Common myeloid progenitor, CD34-positive (primary cell): ENCODE measurements at places on chromosomes 5 and 9.

GRCh38 chr5:115389799-115390382 lies 93.4 kb upstream of the CCDC112 start:
- DNase-seq, result no peak

- no peak for DNase-seq
Measured at GRCh38 chr9:134619983-134620661, 21.5 kb upstream of the COL5A1 start.

GRCh38 chr9:96674906-96675538 lies 19.9 kb upstream of the PRXL2C start:
- DNase-seq, result no peak

GRCh38 chr5:172429201-172429940 lies 25.0 kb downstream of the SH3PXD2B start:
- no peak for DNase-seq

DNA sequence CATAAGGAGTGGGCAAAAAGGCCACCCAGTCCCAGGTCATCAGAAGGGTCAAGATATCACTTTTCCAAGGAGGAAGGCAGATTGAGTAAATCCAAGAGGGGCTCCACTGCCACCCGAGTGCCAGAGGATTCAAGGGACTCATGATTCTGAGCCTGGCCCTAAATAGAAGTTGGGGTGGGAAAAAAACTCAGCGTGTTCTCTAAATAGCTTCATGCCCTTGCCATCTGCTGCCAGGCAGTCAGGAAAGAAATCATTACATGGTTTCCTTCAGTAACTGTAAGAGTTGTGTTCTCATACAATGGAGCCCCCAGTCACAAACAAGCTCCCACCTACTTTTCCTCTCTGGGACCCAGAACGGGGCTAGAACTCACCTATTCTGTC lies 37.2 kb downstream of the SAR1B start:
- DNase-seq, result peak; percentile 21

- no peak for DNase-seq
Measured at GRCh38 chr5:134149571-134150303, 27.0 kb downstream of the SKP1 start.

GRCh38 chr5:77208507-77209163 lies 1.8 kb upstream of the PDE8B start:
- DNase-seq, result no peak

DNA sequence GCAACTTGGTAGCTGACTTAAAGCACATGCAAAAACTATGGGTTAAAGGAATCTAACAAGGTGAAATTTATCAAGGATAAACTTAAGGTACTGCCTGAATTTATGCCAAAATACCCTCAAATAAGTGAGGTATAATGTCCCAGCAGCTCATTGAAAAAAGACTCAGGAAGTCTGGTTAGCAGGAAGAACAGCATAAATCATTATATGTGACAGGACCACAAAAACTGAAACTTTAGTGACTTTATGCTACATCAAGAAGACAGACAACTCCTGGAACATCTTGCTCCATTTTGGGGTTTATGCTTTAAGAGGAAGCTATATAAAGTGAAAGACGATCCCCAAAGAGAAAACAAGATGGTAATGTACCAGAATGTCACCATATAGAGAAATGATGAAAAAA lies 282.4 kb upstream of the ZNF462 start:
- DNase-seq, result peak; percentile 57

DNA sequence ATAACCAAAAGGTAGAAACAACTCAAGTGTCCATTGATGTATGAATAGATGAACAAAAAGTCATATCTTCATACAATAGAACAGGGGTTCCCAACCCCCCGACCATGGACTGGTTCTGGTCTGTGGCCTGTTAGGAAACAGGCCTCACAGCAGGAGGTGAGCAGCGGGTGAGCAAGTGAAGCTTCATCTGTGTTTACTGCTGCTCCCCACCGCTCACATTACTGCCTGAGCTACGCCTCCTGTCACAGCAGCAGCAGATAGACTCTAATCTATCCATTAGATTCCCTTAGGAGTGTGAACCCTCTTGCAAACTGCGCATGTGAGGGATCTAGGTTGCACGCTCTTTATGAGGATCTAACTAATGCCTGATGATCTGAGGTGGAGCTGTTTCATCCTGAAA lies 478.0 kb downstream of the BRINP1 start:
- DNase-seq, result no peak

GRCh38 chr5:94130077-94130476 lies 388.7 kb upstream of the POU5F2 start:
- no peak for DNase-seq

DNA sequence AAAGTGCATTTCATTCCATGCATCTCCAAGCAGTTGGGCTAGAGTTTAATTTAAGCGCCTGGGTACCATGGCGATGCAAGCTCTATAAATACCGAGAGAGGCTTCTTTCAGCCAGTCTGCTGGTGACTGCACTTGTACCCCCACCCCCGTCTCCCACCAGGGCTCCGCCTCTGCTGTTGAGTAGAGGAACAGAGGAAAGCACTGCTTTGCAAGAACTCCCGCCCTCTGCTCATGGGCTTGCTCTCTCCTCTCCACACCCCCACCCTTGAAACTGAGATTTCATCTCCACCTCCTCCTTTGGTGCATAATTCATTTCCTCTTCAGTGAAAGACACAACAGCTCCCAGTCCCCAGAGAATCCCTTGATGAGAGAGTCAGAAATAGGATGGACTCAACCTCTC lies 5.1 kb upstream of the WWC1 start:
- DNase-seq, result no peak

DNA sequence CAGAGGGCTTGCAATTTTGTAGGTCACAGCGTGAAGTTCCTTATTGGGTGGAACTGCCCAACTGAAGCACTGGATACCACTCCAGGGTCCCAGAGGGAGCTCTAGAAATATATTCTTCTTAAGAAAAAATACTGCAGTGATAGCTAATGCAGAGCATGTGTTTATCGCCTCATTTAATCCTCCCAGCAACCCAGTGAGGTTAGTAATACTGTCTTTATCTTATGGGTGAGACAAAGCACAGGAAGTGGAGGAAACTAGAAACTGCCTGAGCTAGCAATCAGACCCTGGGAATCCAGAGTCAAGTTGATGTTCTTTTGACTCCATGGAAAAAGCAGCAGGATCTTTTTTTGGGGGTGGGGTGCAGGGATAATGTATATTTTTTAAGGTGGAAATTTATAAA lies 153.3 kb downstream of the PJA2 start:
- DNase-seq, result no peak
